ENCODE measurements at places on chromosomes 1 and 21.

- no peak for DNase-seq
Observed at GRCh38 chr21:25615880-25616279, 8.6 kb upstream of the MRPL39 start.

DNA sequence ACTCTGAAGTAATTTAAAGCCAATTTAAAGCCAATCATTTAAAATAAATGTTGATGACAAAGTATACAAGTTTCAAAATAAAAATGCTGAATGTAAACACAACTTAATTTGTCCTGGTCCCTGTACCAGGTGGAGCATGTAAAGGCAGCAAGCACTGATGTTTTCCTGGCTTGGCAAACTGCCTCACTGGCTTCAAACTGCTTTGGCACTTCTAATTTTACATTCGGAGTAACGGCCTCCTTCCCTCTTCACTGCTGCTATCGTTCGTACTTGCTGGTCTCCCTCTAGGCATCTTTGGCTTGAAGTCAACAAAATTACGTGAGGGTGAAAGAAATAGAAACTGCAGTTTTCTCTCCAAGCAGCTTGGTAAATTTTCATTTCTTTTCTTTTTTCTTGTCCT lies 287.9 kb downstream of the LTN1 start:
- DNase-seq: no peak

GRCh38 chr1:12434174-12434573 lies 183.8 kb downstream of the DHRS3 start:
- no peak for DNase-seq

- DNase-seq: no peak
Observed at GRCh38 chr1:4755301-4755845, 101.0 kb downstream of the AJAP1 start.

DNA sequence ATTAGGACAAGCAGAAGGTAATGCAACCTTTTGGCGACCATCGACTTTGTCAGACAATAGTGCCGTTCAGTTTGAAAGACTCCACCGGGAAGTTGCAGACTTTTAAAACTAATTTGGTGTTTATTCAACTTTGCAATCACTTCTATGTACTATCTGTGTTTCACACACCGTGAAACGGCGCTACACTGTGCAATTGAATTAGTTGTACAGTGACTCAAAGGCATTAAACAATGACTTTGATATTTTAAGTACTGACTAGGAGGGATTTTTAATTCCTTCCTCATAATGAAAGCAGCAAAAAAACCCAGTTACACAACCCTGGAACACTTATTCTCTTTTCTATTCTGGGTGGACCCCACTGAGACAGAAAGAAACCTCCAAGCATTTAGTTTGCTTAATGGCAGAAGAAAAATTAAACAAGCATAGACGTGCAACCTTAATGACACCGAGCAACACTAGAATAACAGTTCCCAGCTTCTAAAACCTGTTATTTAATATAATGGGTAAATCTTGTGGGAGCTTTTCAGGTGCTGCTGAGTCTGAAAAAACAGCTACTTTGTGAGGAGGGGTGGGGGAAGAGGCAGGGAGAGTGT lies 176.8 kb downstream of the LMO4 start:
- DNase-seq: no peak

DNA sequence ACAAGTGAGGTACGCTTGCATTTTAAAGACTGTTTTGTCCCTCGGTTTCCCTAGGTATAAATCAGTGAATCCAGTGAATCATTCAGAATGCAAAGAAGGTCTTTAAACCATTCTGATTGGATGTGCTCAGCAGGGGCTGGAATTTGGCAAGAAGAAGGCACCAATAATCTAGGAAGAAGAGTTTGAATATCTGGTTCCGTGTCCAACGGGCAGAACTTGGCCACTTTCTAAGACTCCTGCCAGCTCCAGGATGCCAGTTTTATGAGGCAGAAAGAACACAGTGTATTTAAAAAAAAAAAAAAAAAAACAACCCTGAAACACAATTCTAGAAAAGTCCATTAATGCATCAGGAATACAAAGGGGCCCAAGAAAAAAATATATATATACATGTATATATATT lies 3.0 kb upstream of the TENT5C start:
- no peak for DNase-seq

DNA sequence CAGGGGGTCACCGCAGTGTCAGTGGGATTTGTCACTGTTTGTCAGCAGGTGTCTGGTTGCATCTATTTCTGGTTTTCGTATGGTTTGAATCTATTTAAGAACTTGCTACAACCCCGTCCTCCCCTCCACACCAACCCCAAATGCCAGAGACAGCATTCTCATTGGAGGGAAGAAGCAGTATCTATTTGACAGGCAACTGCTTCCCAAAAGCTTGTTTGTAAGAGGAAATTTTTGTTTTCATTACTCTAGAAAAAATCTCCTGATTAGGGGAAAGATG lies 54.4 kb downstream of the NR5A2 start:
- DNase-seq: no peak

DNA sequence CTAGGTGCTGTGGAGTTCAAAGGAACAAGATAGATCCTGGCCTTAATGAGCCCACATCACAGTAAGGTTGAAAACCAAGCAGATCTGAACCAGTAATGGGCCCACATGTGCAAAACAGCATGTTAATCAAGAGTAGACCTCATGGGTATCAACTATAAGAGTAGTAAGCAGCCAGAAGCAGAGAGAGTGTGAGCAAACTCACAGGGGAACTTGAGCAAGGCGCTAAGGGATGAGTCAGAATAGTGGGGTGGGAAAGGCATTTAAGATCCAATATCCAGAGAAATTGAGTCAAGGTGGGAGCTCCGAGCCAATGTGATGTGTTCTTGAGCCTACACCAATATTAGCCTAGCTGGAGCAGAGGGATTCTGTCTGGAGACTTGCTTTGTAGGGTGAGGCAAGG lies 52.4 kb upstream of the GJA5 start:
- no peak for DNase-seq

- DNase-seq: no peak
Observed at GRCh38 chr1:51871351-51871975, 7.1 kb downstream of the NRDC start.

- peak; percentile 15 for DNase-seq
Observed at GRCh38 chr1:193185901-193186731, at the start of gene B3GALT2. Gene B3GALT2, minus strand, starts transcription at chr1:193186613. Its CDS starts 5,051 bp downstream, at chr1:193181562.

GRCh38 chr1:41416552-41417334 lies 55.5 kb downstream of the FOXO6 start:
- DNase-seq: peak; percentile 76

DNA sequence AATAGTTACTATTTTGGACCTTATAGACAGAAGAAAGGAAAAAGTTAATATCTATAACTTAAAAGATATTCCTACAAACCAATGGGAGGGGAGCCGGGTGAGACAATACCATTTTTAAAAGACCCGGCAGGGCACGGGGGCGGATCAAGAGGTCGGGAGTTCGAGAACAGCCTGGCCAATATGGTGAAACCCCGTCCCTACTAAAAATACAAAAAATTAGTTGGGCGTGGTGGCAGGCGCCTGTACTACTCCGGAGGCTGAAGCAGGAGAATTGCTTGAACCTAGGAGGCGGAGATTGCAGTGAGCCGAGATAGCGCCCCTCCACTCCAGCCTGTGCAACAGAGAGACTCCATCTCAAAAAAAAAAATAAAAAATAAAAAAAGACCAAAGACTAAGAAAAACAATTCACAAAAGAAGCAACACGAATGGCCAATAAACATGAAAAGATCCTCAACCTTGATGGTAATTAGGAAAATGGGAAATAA lies 1.2 kb upstream of the PSMB2 start:
- peak; percentile 43 for DNase-seq

DNA sequence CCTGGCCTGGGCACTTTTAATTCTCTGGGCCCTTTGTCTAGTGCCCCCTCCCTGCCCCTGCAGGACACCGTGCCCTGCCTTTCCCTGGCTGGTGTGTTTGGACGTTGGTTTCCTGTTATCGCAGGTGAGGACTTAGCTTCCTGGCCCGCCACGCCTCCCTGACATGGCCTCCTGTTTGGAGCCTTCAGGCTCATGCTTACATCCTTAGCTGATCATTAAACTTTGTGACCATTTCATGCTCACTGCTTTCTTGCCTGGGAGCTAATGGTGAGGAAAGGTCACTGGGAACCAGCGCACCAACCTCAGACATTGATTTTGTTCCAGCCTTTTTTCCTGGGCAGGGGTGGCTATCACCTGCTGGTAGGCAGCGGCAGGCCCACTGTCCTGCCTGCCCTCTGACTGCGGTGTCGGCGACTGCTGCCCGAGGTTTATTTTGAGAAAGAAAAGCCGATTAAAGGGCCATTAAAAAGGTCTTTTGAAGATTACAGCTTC lies 3.7 kb downstream of the PFKL start:
- no peak for DNase-seq

- no peak for DNase-seq
Observed at GRCh38 chr1:215453440-215453839, 113.7 kb upstream of the KCTD3 start.

DNA sequence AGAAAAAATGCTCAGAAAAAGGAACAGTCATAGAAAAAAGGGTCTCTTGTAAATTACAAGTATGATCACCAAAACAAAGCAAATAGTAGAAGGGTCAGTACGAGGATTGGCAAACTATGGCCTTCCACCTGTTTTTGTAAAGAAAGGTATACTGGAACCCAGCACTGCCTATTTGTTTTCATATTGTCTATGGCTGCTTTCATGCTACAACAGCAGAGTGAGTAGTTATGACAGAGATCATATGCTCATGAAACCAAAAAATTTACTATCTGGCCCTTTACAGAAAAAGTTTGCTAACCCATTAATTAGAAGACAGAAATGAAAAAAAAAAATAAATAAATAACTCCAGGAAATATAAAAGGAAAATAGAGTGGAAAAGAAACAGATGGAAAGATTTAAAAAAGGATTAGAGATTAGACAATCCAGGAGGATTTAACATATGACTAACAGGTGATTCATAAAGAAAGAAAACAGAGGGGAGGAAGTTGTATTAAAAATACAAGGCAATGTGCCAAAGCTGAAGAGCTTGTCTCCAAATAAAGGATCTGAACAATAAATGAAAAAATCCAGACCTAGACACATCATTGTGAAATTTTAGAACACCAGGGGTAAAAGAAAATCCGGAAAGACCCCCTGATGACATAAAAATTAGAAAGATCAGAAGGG lies 108.5 kb upstream of the SERTAD4 start:
- no peak for DNase-seq

GRCh38 chr1:200959411-200959921 lies 64.0 kb downstream of the KIF21B start:
- no peak for DNase-seq

DNA sequence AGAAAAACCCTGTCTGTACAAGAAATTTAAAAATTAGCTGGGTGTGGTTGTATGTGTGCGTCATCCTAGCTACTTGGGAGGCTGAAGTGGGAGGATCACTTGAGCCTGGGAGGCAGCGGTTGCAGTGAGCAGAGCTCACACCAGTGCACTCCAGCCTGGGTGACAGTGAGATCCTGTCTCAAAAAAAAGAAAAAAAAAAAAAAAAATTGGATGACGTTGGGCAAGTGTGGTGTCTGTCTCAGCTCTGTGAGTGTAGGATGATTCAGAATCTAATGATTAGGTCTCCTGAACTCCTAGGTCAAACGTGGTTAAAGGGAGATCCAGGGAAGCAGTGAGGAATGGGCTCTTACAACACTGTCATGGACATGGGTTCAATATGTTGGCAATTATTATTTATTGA lies 435.9 kb downstream of the KIF26B start:
- DNase-seq: no peak

Measured in erythroblast (primary cell).